Stimulated activated CD4-positive, alpha-beta T cell treated with anti-CD3 and anti-CD28 coated beads, TNF-alpha, amount 100 ng/mL, for 1 hour (primary cell): ENCODE measurements at places on chromosomes 3 and 15.

- peak; percentile 74 for DNase-seq
Measured at GRCh38 chr15:74787251-74788041, 5.6 kb downstream of the CSK start.

DNA sequence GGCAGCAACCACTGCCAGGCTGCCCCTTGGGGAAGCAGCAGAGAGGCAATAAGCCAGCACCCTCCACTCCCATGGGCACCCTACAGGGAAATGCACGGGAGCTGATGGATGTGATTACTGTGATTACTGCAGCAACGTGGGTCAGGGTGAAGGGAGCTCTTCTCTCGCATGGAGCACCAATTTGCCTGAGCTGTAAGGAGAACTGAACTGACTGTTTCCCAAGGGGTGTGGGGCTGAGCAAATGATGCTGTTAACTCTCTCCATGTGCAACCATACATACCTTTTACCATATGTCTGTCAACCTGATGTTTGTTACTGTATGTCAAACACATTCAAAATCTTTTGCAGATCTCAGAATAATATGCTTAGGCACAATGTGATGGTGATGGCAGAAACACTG is 680.6 kb downstream of the SQOR start:
- no peak for DNase-seq

DNA sequence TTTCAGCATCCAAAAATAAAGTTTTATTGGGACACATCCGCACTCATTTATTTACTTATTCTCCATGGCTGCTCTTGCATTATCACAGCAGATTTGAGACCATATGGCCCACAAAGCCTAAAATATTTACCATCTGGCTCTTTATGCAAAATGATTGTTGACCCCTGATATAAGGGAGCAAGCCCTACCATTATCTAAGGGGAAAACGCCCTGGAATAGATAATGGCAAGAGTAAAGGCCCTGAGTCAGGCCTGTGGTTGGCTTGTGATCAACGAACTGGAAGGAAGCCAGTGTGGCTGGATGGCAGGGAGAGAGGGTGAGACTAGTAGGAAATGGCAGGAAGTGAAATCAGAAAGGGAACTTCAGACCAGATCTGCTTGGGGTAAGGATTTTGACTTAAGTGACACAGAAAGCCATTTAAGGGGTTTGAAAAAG is 24.6 kb upstream of the DMXL2 start:
- no peak for DNase-seq

DNA sequence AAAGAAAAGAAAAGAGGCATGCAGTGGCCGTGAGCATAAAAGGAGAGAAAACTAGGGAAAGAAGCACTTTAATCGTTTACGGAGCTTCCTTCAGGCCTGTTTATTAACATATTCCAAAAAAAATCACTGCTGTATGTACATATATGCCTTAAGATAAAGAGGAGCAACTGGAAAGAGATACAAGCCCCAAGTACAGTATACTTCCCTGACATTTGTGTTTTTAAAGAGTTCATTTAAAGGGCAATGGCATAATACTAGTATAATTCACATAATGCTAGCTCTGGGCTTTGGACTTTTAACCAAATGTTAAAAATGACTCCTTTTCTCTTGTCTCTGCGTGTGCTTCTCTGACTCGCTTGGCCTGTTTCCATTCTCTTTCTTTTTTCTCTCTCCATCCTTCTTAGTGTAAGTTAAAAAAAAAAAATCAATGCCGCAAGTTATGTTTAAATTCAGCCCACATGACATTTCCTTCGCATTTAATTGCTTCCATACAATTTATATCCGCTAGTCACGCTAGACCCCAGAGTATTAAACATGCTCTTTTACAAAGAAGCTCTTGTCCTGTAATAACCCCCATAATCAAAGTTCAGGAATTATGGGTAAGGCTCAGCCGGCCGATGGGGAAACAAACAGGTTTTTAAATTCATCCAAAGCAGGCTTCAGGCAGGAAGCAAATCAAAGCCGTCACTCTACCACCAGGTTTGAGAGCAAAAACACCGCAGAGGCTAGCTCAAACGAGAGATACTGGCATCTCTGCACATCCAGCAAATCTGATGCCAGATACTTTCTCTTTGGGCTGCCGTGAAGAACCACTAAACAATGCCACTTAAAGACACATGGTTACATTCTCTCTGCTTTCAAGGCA is 19.4 kb downstream of the WWTR1 start:
- no peak for DNase-seq

GRCh38 chr3:56113231-56113630 is 355.0 kb downstream of the ERC2 start:
- no peak for DNase-seq

- DNase-seq, result no peak
Measured at GRCh38 chr3:114052216-114052615, 4.1 kb downstream of the CCDC191 start.

DNA sequence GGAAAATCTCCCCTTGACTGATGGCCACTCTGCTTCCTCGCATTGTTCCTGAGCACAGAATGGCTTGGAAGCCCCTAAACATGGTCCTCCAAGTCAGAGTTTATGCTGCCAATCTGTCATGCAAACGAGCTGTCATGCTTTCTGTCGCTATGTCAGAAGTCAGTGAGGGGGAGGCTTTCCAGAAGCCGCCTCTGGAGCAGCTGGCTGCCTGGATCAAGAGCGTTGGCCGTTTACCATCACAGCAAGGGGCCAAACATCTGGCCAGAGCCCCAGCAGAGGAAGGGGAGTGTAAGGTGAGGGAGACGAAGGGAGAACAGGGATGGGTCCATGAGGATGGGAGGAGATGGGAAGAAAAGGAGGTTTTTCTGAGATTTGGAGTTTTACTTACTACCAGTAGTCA is 372.6 kb upstream of the NR2F2 start:
- no peak for DNase-seq

GRCh38 chr15:39232512-39232911 is 348.4 kb upstream of the THBS1 start:
- DNase-seq, result no peak

GRCh38 chr3:52291508-52292181 is 4.0 kb downstream of the GLYCTK start:
- DNase-seq, result no peak

DNA sequence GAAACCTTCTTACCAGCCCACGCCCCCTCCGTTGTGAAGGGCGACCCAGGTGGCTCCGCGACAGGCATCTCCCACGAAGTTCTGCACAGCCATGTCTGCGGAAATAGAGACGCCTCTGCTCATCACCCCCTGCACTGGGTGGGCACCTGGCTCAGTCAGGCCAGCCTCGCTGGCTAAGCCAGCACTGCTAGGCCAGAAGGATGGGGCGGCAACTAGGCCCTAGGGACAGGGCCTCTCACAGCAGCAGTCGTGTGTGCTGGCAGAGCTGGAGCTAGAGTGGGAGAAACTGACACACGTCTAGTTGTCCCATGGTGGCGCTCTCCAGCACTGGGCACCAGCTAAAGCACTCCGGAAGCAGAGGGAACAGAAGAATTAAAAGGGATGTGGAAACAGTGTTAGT is 12.5 kb upstream of the ZXDC start:
- DNase-seq, result no peak

DNA sequence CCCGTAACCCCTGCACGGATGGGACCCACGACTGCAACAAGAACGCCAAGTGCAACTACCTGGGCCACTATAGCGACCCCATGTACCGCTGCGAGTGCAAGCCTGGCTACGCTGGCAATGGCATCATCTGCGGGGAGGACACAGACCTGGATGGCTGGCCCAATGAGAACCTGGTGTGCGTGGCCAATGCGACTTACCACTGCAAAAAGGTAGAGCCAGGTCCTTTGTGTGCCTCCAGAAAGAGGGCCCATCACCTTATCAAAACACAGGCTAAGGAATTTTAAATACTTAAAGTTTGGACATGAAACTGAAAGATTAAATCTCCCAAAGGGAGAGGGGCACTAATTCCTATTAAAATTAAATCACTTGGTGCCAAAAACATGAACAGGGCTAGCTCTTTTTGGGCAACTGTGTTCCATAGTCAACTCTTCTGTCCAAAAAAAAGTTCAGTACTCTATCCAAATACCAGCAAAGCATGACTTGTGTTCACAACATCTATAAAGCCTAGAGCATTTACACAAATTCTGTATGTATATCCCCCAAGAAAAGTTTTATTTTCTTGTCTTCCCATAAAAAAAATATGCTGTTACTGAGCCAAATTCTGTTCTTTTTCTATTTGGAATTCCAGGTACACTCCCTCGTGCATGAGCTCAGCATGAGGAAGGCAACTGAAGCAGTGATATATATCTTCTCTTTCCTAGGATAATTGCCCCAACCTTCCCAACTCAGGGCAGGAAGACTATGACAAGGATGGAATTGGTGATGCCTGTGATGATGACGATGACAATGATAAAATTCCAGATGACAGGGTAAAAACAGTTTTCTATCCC is 9.2 kb downstream of the THBS1 start:
- no peak for DNase-seq

DNA sequence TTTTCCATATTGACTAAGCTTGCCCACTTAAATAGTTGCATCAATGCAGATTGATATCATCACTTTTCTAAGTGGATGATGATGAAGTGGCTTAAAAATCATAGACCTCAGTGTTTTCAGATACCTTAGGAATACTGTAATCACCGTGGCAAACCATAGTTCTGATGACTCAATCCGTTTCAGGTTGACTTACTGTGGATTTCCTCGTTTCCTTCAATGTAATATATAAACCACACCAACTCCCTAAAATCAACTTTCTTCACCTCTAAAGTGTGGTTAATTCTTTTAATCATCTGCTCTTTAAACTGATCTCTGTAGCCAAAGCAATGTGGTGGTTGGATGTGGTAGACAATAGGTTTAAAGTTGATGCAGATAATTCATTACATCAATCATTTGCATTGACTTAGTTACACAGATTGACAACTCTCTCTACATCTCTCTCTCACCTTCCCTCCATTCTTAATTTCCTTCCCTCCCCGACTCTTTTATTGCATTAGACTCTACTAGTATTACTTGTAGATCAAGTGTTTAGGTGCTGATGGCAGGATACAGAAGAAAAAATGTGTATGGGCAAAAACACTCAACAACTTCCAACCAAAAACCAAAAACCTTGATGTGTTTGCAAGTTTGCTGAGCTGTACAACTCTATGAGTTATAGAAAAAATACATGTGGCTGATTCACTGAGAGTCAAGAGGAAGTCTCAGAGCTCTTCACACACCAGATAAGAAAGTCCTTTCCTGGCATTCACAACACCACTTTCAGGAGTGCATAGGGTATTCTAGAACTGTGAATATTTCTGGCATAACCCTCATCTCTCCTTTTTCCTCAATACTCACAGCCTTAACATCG is 243.5 kb downstream of the NFKBIZ start:
- DNase-seq, result no peak

- no peak for DNase-seq
Measured at GRCh38 chr15:78363381-78363734, 23.2 kb downstream of the CRABP1 start.

- no peak for DNase-seq
Measured at GRCh38 chr3:140219923-140220452, 285.0 kb downstream of the CLSTN2 start.

GRCh38 chr15:61729646-61730045 is 330.6 kb downstream of the VPS13C start:
- no peak for DNase-seq

- DNase-seq, result no peak
Measured at GRCh38 chr3:77298417-77298816, 258.5 kb downstream of the ROBO2 start.

DNA sequence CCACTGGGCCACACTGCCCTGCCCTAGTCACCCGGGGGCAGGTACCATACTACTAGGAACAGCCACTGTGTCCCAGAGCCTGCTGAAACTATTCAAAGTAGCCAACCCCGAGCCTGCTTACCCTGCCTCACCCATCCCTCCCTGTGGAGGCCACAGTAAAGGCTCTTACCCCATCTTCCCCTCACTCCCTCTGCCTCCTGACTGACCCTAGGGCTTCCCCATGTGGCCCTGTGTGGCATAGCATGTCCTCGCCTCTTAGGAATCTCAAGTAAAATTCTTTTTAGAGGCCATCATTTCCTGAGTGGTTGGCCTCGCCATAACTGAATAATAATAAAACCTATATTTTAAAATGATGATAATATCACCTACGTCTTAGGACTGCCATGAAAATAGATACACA is 112.2 kb upstream of the SLC6A11 start:
- DNase-seq, result no peak

GRCh38 chr15:75204340-75205063 is 2.8 kb downstream of the C15orf39 start:
- peak; percentile 61 for DNase-seq

GRCh38 chr15:71248386-71248785 is 133.1 kb downstream of the THSD4 start:
- DNase-seq, result no peak

DNA sequence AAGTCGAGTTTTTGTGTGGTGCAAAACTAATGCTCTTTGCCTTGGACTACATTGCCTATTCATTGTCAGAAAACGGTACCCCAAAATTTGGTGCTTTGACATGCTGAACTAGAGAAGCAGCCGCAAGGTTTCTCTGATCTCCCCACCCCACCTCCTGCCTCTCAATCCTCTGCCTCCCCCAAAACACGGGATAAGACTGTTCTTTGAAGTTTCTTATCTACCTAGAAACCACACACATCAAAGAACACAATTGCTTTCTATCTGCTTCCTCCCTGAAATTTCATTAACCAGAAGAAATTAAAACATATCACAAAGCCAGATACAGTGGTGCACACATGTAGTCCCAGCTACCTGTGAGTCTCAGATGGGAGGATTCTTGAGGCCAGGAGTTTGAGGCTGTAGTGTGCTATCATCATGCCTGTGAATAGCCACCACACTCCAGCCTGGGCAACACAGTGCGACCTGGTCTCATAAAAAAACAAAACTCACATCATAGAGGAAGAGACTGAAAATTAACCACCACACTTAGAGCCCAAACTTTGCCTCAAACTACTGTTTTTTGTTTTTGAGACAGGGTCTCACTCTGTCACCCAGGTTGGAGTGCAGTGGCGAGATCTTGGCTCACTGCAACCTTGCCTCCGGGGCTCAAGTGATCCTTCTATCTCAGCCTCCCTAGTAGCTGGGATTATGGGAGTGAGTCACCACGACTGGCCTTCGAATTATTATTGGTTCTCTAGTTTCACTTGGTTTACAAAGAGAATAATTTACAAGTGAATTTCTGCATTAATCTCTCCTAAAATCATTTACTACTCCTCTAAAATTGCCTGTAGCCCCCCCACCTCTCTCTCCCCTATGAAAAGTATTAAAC is 2.7 kb upstream of the PCNP start:
- DNase-seq, result no peak

- no peak for DNase-seq
Measured at GRCh38 chr15:91952216-91952615, 98.7 kb downstream of the SLCO3A1 start.

DNA sequence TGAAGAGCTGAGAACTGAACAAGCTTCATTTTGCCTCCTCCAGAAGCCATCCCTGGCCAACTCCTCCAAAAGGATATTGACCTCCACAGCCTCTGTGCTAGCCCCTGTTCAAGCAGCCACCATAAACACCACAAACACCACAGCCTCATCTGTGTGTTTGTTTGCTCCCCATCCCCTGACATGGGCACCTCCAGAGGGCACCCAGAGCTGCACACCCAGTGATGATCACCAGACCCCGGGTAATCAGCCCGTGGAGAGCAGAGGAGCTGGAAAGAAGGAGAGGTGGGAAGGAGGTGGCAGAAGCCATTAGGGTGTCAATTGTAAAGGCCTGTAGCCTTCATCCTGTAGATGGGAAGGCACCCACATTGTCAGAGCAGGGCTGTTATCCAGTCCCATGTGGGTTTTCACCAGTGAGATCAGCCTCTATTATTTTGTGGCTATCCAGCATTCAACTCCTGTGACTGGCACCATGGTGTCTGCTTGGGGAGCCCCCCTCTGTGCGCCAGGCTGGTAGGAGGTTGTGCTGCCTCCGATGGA is 6.8 kb upstream of the WNT7A start:
- DNase-seq, result no peak
